Lung (tissue), 17 donors: ENCODE measurements at places on chromosomes 11 and 22. TPM values are rescaled to one million over a fixed set of nuclear protein-coding genes. Genes with fewer than 3 reads are reported as not detected.

- no peak for DNase-seq
Observed at GRCh38 chr11:84899740-84900139, 727.4 kb downstream of the DLG2 start.

- no peak for DNase-seq
Observed at GRCh38 chr11:78901831-78902230, 327.2 kb upstream of the NARS2 start.

Gene IFITM10
- total RNA-seq, result 18.8 TPM

- DNase-seq, result no peak
Observed at GRCh38 chr11:79287952-79288351, 152.9 kb downstream of the TENM4 start.
